ENCODE measurements at places on chromosomes 4 and X.

DNA sequence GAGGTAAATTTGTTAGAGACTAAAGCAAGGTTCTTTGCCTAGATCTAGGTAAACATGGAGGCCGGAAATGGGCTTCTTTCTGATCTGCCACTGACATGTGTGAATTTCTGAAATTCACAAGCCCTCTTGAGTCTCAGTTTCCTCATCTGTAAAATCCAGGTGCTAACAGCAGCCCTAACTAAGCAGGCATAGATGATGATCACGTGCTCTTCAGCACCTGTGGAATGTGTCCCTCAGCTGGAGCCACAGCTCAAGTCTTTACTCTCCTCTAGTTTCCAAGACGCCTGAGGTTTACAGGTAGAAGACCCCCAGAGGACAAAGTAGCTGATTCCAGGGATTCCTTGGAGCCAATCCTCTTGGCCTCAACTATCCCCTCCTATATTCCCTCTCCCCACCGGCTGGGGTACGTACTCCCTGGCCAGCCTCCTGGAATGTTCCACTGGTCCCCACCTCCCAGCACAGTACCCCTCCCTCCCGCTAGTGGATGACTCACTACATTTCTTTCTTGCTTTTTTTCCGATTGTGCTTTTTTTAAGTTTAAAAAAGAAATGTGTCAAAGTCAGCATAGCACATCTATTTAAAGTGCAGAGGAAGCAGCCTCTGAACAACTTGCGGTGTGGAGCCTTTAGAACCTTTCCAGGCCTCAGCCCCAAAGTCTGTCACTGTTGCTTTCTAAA is 98.4 kb downstream of the PHKA2 start:
- DNase-seq: no peak

GRCh38 chrX:120794525-120794975 is 81.1 kb downstream of the CT47B1 start:
- DNase-seq: no peak

- no peak for DNase-seq
Measured at GRCh38 chr4:8439914-8440491, 520 bp downstream of the ACOX3 start.

DNA sequence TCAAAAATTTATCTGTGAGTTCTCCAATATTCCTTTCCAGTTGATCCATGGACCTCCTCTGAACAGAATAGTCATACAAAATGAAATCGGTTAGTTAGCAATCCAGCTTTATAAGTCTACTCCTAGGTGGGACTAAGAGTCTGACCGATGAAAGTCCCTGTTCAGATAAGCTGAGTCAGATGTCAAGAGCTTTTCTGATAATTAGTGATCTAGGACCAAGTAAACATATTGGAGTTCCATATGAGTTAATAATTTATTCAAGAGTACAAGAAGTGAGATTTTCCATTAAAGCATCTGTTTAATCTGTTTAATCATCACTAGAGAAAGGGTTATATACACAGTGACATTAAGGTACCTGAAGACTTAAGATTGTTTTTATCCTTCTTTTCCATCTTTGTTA is 74.7 kb downstream of the UGT8 start:
- no peak for DNase-seq

GRCh38 chr4:56026596-56026995 is 77.9 kb downstream of the CEP135 start:
- DNase-seq: no peak

DNA sequence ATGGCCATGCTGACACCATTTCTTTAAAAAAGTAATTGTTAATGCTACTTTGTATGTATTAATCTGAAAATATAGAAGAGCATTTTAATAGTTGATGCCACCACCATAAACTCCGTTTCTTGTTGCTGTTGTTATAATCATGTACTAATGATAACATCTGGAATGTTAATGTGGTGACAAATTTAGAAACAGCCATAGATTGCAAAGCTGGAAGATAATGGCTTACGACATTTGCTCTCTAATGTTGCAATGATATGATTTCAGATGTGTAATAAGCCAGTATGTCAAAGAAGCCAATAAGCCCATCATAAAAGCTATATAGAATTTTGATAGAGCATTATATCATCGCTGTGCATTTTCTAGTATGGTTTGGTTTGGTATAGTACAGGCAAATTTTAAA is 579.4 kb upstream of the ZFP42 start:
- no peak for DNase-seq

DNA sequence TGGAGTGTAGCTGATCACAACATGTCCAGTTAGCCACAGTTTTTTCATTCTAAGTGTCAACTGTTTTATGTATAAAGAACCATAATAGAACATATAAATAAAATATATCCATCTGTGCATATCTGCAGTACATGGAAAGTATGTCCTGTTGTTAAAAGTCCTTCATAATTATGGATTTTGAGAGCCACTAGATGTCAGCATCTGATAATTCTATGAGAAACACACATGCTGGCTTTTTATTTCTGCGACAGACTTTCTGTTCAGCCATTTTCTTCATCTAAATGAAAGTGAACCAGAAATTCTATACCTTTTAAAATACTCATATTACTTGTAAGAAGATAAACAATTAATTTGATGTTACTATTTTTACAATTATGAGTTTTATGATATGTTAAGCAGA is 251.5 kb downstream of the GPM6A start:
- no peak for DNase-seq

- no peak for DNase-seq
Measured at GRCh38 chr4:66571145-66571695, 900.9 kb upstream of the EPHA5 start.

- no peak for DNase-seq
Measured at GRCh38 chr4:60885011-60885410, 315.1 kb upstream of the ADGRL3 start.

All from stimulated activated CD8-positive, alpha-beta memory T cell treated with anti-CD3 and anti-CD28 coated beads, Interleukin-7, amount 100 ng/mL, for 1 hour (primary cell).